Bladder microvascular endothelial cell (primary cell): ENCODE measurements at places on chromosomes 6 and 20. TPM values are rescaled to one million over a fixed set of nuclear protein-coding genes. Genes with fewer than 3 reads are reported as not detected.

Gene GTF2H4
- 7.6 and 21.7 TPM in 2 replicates for total RNA-seq

Gene CST8
- total RNA-seq: not detected in 2 replicates

Gene TMEM74B
- total RNA-seq: 0.16 and 0.25 TPM in 2 replicates

Gene SIM1
- total RNA-seq: under 0.01 TPM in 1 of 2 replicates, not detected in the other

Gene E2F3
- total RNA-seq: 3.7 and 8.9 TPM in 2 replicates

Gene CYP21A2
- not detected in 2 replicates for total RNA-seq

Gene STMND1
- total RNA-seq: not detected in 2 replicates

Gene PEX7
- 2.3 and 3.5 TPM in 2 replicates for total RNA-seq

Gene ABHD16B
- total RNA-seq: not detected in 2 replicates

Gene OGFR
- total RNA-seq: 33.0 and 40.8 TPM in 2 replicates

Gene DEFB127
- not detected in 2 replicates for total RNA-seq

Gene ADGB
- total RNA-seq: not detected in 2 replicates
